ENCODE measurements at places on chromosomes 5 and 9.

DNA sequence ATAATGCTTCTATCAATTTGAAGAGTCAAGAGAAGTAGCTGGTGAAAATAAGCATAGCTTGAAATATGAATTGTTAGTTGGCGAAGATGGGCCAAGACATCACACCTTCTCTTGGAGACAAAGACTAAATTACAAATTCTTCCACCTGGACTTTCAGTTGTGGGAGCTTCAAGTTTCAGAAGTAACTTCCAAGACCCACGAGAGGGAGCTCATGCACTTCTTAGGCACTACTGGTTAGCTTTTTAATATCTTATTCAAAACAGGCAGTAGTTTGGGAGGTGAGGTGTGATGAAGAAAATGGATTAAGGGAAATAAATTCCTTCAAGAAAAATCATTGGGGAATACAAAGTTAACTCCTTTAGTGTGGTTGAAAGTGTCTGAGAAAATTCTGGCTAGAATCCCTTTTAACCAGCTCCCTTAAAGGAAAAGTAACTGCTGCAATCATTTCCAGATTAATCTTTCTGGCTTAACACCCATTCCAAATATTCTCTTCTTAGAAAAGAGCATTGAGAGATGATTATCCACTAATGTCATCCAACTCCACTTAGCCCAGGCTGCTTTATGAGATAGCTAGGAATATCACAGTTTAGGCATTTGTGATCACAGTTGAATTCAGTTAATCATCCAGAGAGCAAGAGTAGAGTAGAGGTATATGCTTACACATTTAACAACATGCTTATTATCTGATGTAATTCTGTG lies 139.5 kb upstream of the DMRTA1 start:
- DNase-seq = no peak

DNA sequence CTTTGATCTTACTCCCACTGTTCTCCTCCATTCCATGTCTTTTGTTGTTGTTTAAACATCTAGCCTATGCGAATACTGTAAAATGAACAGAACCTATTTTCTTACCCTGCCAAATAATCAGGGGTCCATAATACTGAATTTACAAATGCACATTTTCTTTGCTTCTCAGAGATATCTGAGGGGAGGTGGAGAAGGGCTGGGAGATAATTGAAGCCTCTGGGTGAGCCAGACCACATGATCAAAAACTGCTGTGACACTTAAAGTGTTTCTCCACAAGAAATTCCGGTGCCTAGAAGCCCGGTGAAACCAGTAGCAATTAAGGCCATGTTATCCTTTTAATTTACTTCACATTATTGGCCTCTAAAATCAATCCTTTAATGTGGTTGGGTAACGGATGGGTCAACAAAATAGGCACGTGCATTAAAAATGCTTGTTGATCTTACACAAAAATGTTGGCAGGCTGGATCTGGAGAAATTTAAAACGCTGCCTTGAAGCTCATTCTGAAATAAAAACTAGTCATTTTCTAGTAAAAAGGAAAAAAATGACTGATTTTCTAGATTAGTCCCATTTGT lies 10.8 kb downstream of the SEMA6A start:
- no peak for DNase-seq

GRCh38 chr9:124297551-124297901 lies 39.8 kb downstream of the NEK6 start:
- no peak for DNase-seq

DNA sequence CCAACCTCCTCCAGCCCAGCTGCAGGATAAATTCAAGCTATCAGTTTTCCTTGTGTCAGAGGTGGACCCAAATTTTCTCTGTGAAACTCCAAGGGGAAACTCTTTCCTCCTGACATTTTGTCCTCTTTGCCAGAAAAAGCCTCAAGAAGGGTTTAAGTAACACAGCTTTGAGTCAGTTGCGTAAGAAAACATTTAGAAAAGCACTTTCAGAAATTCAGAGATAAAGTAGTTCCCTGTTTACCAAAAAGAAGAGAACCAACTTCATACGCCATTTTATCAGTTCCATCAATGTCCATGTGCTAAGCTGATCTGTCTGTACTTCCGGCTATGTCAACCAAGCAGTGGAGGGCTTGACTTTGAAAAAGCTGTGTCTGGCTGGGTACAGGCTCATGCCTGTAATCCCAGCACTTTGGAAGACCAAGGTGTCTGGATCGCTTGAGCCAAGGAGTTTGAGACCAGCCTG lies 19.9 kb upstream of the SUSD1 start:
- no peak for DNase-seq

DNA sequence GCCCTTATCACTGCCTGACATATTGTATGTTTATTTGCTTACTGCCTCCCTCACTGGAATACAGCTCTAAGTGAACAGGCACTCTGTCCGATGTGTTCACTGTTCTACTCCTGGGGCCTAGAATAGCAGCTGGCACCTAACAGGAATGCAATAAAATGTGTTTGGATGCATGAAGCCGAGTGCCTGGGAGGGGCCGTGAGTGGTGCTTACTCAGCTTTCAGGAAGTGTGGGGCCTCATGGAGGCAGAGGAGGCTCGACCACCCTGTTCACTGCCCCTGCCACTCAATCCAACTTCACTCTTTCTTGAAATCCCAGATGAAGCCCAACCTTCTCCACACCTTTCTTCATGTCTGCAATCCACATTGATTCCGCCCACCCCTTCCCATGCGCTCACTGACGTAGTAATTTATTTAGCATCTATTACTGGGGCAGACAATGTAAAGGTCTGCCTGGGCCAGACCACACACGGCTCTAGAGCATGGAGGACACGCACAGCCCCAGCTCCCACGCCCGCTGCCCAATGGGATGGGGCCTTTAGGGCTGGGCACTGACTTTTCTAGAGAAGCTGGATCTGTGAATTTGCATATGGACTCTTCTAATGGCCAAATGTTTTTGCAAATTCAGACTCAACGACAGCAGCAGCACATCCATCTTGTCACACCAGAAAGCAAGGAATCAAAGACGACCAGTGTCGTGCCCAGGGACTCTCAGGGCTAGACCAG lies 21.3 kb downstream of the TBC1D9B start:
- DNase-seq = no peak

- DNase-seq = no peak
Measured at GRCh38 chr9:135070198-135070951, 17.1 kb upstream of the OLFM1 start.

GRCh38 chr9:27791311-27791710 lies 218.0 kb upstream of the C9orf72 start:
- no peak for DNase-seq

GRCh38 chr9:100308965-100309564 lies 43.7 kb downstream of the TEX10 start:
- no peak for DNase-seq

DNA sequence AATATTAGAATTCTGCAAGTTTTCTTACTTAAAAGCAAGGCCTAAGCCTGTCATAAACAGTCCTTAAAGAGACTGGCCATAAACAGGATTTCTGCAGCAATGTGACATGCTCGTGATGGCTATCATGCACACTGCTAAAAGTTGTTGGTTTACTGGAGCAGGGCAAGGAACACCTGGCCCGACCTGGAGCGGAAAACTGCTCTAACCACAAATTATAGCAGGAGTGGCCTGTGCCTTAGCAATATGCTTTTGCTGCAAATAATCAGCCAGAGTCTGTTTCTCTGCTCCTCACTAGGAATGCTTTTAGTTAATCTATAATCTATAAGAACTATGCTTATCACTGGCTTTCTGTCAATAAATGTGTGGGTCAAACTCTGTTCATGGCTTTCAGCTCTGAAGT lies 322.9 kb upstream of the RPS23 start:
- no peak for DNase-seq

GRCh38 chr9:32404402-32404801 lies 20.0 kb downstream of the ACO1 start:
- no peak for DNase-seq

GRCh38 chr9:129351642-129352145 lies 173.6 kb upstream of the IER5L start:
- DNase-seq = no peak

GRCh38 chr9:16245756-16246440 lies 624.6 kb downstream of the BNC2 start:
- no peak for DNase-seq

GRCh38 chr9:124137009-124137943 lies 120.5 kb upstream of the NEK6 start:
- DNase-seq = no peak

DNA sequence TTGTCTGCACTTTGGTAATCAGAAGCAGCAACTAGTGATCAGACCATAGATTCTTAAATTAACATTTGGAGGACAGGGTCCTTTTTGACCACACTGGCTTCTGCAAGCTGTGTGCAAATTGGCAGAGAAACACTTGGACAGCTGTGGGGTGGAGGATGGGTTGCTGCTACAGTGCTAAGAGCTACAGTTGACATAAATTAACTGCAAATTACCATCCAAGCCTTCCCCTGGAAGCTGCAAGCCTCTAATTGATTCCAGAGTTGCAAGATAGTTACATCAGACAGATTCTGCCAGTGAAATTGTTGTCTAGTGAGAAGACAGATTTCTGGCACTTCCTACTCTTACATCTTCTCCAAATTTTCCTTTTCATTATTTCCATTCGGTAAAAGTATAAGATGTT lies 517.7 kb downstream of the DIRAS2 start:
- DNase-seq = no peak

DNA sequence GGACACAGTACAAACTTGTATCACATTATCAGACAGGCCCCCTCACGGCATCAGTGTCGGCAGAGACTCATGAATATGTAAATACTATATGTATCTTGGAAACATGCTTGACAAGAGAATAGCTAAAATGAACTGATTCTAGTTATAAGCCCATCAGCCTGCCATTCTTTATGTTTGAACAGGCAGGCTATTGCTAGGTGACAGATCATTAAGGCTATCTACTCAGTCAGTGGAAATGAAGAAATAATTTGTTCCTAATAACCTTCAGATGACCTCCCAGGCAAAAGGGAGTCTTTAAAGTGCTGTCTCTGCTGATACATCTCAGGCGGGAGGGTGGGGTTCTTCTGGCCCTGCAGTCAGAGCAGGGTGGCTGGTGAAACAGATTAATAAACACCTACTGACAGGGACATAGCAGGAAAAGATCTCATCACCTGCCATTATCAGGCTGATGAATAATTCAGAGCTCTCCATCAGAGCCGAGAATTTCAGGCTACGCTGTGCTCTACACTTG lies 394.2 kb downstream of the RASEF start:
- DNase-seq = no peak

DNA sequence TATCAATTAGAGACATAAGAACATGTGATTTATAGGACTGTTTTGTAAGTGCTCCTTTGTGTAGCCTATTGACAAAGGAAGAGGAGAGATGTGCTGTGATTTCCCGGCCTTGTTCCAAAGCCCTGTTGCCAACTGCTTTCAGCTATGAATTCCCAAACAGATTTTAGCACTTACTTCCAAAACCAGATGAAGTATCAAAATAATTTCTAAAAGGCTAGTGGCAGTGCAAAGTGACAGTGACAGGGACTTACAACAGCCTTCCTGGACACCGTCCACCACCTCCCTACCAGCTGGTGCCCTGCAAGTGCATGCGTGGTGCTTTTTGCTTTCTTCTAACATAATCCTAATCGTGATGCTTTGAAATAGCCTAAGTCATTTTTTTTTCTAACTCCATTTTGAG lies 254.1 kb upstream of the ACTBL2 start:
- no peak for DNase-seq

GRCh38 chr5:113087976-113088514 lies 111.4 kb downstream of the DCP2 start:
- DNase-seq = no peak

GRCh38 chr9:81777482-81777881 lies 88.1 kb upstream of the TLE1 start:
- no peak for DNase-seq

- peak; percentile 47 for DNase-seq
Measured at GRCh38 chr5:77379558-77380061, 112.5 kb downstream of the WDR41 start.

DNA sequence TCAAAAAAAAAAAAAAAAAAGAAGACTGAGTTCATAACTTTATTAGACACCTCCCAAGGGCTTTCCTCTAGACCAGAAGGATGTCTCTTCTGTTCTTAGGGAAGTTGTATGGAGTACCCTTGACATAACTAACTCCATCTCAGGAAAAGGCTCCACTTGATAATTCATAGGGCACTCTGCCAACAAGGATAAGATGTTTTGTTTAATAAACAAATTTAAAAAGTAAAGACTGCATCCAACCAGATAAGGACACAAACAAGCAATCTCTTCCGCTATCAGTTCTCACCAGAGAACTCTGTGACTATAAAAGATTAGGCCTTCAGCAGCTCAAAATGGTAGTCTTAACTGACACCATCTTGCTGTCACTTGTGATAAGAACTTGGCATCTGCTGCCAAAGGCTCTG lies 65.8 kb downstream of the SFXN1 start:
- DNase-seq = no peak

DNA sequence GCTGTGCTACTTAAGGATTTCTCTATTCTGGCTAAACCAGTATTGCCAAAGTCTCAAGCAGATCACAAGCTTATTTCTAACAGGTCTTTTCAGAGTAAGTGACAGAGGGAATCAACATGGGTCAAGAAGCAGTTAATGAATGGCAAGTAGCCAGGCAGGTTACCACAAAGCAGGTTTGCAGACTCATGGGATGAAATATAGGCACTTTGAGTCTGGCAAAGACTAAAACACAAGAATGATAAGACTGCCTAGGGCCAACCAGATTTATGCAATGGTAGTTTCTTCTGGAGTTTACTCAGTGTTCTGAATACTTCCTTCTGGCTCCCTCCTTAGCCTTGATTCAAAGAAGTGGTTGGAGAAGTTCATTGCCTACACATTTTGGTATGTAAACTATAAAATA lies 3.6 kb downstream of the HMGCS1 start:
- DNase-seq = no peak

- DNase-seq = no peak
Measured at GRCh38 chr5:45252978-45253377, 443.2 kb downstream of the HCN1 start.

DNA sequence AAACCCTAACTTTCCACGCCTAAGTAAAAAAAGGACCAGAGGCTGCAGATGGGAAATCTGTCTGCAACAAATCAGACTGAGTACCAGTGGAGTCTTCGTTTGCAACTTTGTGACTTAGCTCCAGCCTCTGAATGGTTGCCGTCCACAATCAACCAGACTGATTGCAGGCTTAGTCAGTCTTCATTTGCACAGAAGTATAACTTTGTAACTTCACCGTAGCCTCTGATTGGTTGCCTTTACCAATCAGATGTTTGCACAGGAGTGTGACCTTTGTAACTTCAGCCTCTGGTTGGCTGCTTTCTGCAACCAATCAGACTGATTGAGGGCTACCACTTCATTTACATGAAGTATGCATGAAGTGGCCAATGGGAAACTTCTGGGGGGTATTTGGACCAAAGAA lies 53.7 kb downstream of the TGFBR1 start:
- DNase-seq = no peak
